AG04449 (cell line): ENCODE measurements at places on chromosomes 2 and 18.
A peak's percentile ranks its signal among the peaks of the same experiment; 100 is the strongest.

DNA sequence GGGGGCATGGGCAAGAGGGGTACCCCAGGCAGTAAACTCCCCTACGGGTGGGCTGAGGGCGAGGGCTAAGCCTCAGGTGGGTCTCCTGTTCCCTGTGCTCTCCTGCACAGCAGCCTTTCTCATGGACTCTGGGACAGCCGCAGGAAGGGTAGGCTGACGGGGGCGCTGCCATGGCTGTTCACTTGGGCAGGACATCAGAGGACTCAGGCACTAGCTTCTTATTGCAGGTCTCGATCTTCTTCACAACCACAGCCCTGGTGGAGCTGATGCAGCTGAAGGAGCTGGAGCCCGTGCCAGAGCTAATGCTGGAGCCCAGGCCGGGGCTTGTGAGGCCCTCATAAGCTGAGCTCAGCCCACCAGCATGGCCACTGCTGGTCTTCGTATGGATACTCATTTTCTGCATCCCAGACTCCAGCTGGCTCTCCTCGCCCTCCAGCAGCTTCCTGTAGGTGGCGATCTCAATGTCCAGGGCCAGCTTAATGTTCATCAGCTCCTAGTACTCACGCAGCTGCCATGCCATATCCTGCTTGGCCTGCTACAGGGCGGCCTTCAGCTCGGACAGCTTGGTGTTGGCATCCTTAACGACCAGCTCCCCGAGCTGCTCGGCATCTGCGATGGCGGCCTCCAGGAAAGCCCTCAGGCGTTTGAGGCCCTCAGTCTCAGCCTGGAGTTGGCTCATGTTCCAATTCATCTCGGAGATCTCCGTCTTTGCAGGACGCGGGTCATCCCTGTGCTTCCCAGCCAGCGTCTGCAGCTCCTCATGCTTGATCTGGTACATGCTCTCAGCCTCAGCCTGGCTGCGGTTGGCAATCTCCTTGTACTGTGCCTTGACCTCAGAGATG lies 359.8 kb upstream of the SETBP1 start:
- DNase-seq = no peak

DNA sequence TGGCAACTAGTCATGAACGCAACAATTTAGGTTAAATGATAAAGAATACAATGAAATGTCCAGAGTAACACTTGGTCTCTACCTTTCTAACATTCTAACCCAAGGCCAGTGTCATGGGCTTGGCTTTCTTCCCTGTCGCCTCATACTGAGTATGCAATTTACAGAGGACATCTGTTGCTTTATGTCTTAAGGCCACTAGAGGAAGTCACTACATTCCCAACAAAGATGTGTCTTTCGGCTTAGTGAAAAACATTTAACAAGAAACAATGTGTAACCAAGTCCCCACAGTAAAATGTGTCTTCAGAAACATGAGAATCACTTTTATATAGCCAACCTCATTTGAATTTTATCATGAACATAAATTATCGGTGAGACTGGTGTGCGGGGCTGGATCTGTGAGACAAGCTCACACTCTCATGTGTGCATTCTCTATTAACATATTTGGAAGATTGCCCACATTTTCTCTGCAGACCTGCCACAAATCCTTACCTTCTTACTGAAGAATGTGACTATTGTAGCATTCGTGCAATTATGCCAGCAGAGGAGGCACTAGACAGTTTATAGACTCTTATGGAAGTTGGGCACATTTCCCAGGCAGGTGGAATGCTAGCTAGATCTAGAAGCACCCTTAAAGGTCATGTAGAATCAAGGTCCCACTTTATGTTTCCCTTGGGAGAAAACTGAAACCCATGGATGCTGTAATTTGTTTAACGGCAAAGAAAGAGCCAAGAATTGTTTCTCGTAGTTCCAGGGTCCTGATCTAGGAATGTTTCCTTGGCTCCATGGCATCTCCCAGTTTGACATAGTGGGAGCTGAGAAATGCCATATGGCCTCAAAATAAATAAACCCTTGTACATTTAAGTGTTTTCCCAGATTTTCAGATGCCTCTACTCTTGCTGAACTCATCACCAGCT lies 101.8 kb downstream of the CD226 start:
- no peak for DNase-seq

GRCh38 chr2:144358979-144359541 lies 160.9 kb downstream of the ZEB2 start:
- no peak for DNase-seq

DNA sequence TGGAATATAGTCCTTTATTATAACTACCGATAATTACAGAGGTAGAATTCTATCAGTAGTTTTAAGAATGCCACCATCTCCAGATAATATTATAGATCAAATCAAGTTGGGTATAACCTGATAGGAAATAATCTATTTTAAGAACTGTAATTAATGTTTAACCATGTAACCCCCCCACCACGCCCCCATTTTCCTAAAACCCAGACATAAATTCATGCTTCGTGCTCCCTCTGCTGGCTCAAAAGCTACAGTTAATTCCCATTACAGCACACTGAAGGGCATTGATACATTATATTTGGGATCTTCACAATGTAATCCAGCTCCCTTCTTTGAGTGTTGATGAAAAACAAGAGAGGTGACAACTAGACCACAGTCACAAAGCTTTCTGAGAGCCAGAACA lies 228.0 kb upstream of the SMAD7 start:
- no peak for DNase-seq

- DNase-seq = no peak
Measured at GRCh38 chr2:2107141-2107540, 223.9 kb downstream of the MYT1L start.

DNA sequence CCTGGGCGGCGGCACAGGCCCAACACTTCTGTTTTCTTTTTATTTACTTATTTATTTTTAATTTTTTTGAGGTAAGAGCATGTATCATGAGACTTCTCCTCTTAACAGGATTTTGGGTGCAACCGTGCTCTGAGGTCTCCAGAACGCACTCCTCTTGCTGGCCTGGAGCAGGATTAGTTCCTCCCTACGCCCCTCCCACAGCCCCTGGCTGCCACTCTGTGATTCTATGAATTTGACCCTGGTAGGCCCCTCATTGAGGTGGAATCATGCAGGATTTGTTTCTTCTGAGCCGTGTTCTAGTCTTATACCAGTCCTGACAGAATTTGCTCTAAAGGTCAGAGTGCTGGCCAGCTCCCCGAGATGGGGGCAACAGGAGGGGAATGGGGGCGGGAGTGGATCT lies 106.5 kb upstream of the HS6ST1 start:
- DNase-seq = no peak

- no peak for DNase-seq
Measured at GRCh38 chr2:206389164-206389563, 54.2 kb upstream of the ADAM23 start.

DNA sequence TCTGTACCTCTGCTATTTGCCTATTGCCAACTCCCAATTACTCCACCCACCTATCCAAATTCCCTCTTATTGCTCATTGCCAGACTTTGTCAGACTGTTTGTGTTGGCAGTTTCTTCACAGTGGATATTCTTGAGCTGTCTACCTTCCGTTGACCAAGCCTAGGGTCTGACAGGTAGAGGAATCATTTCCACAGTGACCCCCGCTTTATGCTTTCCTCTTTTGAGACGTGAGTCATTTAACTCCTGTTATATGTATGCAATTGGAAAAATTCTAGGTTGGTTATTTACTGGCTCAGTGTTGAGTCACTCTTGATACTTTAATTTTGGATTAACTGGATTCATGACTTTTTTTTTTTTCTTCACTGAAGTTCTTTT lies 187.7 kb downstream of the IRS1 start:
- no peak for DNase-seq

GRCh38 chr2:236787885-236788284 lies 218.3 kb downstream of the ACKR3 start:
- DNase-seq = no peak

DNA sequence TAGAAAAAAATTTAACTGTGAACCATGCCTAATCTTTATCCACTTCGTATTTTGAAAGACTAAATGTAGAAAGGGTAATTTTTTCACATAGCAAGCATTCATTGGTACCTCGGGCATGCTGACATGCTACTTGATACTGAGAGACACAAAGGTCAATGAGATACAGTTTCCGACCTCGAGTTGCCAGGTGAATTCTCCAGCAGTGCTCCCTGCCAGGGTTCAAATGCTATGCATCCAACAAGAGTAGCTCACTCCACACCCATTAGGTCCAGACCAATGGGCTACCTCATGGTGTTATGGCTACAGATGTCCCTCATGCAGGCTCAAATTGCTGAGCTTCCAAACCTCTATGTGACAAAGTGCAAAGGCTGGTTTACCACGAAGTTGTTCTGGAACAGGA lies 305.8 kb downstream of the PIEZO2 start:
- DNase-seq = no peak

DNA sequence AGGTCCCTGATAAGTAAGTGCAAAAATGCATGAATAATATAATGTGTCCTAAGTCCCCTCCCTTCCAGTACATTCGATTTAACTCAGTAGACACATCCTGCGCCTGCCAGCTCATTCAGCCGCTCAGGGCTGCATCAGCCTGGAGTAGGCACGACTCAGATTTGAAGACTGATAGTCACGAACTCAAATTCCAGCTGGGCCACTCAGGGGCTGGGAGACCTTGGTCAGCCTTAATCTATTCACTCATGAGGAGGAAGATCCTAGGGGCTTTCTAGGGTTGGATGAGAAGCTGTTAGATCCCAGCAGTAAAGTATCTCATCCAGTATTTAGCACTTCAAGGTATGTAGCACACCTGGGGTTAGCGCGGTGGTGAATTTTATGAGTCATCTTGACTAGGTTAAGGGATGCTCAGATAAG lies 98.9 kb upstream of the ODC1 start:
- DNase-seq = no peak

GRCh38 chr2:235025800-235026536 lies 74.2 kb downstream of the SH3BP4 start:
- DNase-seq = peak; percentile 29
